ENCODE measurements at places on chromosomes 1 and 21. TPM values are rescaled to one million over a fixed set of nuclear protein-coding genes. Genes with fewer than 3 reads are reported as not detected.

OR2G3 gene
- total RNA-seq, result not detected

CYP4Z1 gene
- not detected for total RNA-seq

OR2T11 gene
- not detected for total RNA-seq

TXLNA gene
- total RNA-seq, result 85.0 TPM

HPDL gene
- 0.86 TPM for total RNA-seq

ELAPOR1 gene
- total RNA-seq, result 0.39 TPM

S100A1 gene
- total RNA-seq, result 0.13 TPM

HES3 gene
- total RNA-seq, result not detected

CD1E gene
- total RNA-seq, result not detected

KRTAP20-1 gene
- not detected for total RNA-seq

CHRM3 gene
- total RNA-seq, result 0.03 TPM

ARMH1 gene
- 0.91 TPM for total RNA-seq

TMEM82 gene
- total RNA-seq, result not detected

CLCA1 gene
- total RNA-seq, result not detected

MCM3AP gene
- 95.5 TPM for total RNA-seq

All from smooth muscle cell of the pulmonary artery (primary cell).